HepG2 (cell line): ENCODE measurements at places on chromosomes 2 and 18.
A peak's percentile ranks its signal among the peaks of the same experiment; 100 is the strongest.

DNA sequence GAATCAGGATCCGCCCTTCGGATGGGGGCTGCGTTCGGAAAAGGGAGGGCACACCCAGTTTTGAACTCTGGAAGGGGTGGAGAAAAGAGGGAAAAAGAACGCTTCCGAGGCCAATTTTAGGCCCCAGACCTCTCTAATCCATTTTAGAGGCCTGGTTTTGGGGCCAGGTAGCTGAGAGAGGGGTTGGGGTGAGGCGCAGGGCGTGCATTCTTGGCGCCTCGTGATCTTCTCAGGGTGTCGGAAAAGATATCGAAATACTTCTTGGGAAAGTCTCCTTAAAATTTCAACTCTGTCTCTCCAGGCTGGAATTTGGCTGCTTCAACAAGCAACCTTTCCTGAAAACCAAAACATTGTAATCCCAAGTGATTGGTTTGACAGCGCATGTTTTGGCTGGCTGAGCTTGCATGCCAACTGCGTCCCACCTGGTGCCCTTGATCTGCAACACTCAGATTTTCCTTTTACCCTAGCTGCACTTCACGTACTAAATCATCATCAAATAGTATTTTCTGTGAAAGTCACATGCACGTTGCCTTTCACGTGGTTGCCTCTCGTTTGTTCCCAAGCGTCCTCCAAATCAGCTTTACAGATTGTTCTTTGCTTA is 864 bp upstream of the XPO1 start:
- peaks cover 31% of the 10 kb centered on the region for H3K4me1 ChIP-seq
- H3K27ac ChIP-seq, result peak overlapping the region; percentile 93
- H3K27me3 ChIP-seq, result no peaks in the 10 kb centered on the region; the same call in 2 of the 3 replicates
- H3K4me3 ChIP-seq, result peak overlapping the region; percentile 71
- H3K36me3 ChIP-seq, result no peaks in the 10 kb centered on the region
- DNase-seq, result peak; percentile 54

DNA sequence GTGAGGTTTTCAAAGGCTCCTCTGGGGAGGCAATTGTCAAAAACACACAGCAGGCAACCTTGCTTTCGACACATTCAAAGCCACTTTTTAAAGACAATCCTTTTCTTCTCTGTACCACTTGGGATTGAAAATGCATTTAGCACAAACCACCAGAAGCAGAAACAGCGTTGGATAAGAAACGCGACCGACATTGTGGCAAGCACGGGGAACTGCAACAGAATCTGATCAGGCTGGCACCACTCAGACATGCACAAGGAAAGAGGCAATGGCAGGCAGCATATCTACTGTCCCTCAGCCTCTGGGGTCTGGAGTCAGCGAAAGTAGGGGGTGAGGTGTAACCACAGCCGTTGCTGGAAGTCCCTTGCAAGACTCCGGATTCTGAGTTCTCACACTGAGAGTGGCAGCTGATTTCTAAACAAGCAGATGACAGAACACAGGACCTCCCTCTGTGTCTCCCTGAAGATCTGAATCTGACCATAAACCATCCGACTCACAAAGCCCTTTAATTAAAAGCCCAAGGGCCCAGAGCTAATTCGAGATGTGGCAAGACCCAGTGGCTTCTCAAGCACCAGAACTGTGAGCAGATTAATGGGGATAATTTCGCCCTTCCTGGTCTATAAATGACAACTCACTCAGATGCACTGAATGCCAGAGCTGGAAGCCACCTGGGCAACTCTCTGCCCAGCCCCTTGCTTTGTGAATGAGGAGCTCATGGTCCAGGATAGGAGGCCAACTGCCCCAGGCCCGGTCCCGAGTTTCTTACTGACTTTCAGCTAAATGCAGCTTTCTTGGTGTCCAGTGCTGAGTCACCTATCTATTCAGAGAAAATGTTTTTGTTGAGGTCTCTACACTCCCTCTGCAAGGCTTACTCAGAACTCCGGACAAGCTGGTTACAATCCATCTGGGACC is 29.6 kb downstream of the CYRIA start:
- H3K4me1 ChIP-seq, result no peaks in the 10 kb centered on the region
- DNase-seq, result no peak
- no peaks in the 10 kb centered on the region for H3K27me3 ChIP-seq
- no peaks in the 10 kb centered on the region for H3K36me3 ChIP-seq

DNA sequence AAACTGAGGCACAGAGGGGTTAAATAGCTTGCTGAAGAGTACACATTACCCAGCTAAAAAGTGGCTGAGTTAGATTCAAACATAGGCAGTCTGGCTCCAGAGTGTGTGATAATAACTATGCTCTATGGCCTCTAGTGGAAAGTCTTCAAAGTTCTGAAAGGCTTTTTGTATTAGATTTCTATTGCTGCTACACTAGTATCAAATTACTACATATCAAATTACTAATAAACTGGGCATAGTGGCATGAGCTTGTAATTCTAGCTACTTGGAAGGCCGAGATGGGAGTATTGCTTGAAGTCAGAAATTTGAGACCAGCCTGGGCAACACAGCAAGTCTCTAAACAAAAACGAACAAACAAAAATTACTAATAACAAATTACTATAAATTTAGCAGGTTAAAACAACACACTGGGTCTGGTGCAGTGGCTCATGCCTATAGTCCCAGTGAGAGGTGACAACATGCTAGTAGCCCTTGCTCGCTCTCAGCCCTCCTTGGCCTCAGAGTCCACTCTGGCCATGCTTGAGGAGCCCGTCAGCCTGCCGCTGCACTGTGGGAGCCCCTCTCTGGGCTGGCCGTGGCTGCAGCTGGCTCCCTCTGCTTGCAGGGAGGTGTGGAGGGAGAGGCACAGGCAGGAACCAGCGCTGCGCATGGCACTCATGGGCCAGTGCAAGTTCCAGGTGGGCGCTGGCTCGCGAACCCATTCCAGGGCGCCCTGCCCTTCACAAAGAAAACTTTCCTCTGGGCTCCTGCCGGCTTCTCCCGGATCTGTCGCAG is 38.2 kb upstream of the TWSG1 start:
- DNase-seq, result no peak
- H3K4me3 ChIP-seq, result no peak overlapping the region
- no peaks in the 10 kb centered on the region for H3K27me3 ChIP-seq

GRCh38 chr18:35443434-35443833 is 54.3 kb downstream of the INO80C start:
- H3K4me3 ChIP-seq, result no peak overlapping the region
- no peaks in the 10 kb centered on the region for H3K36me3 ChIP-seq
- H3K27ac ChIP-seq, result no peak overlapping the region
- DNase-seq, result no peak
- H3K27me3 ChIP-seq, result no peaks in the 10 kb centered on the region; the same call in 2 of the 3 replicates

- no peak overlapping the region for H3K4me3 ChIP-seq
- no peaks in the 10 kb centered on the region for H3K27me3 ChIP-seq
- peaks cover 21% of the 10 kb centered on the region for H3K4me1 ChIP-seq
- DNase-seq, result no peak
- no peaks in the 10 kb centered on the region for H3K36me3 ChIP-seq
These were observed 288.9 kb upstream of the EPAS1 start for GRCh38 chr2:46008091-46008870.

GRCh38 chr2:185144159-185144919 is 546.0 kb downstream of the ZNF804A start:
- no peak overlapping the region for H3K4me3 ChIP-seq
- H3K36me3 ChIP-seq, result no peaks in the 10 kb centered on the region
- H3K27me3 ChIP-seq, result no peaks in the 10 kb centered on the region

- no peak overlapping the region for H3K4me3 ChIP-seq
- H3K4me1 ChIP-seq, result no peaks in the 10 kb centered on the region
- H3K36me3 ChIP-seq, result no peaks in the 10 kb centered on the region
- no peak for DNase-seq
- H3K27me3 ChIP-seq, result no peaks in the 10 kb centered on the region; the same call in 2 of the 3 replicates
- no peak overlapping the region for H3K27ac ChIP-seq
These were observed 809.8 kb downstream of the RNF144A start for GRCh38 chr2:7726989-7727388.

DNA sequence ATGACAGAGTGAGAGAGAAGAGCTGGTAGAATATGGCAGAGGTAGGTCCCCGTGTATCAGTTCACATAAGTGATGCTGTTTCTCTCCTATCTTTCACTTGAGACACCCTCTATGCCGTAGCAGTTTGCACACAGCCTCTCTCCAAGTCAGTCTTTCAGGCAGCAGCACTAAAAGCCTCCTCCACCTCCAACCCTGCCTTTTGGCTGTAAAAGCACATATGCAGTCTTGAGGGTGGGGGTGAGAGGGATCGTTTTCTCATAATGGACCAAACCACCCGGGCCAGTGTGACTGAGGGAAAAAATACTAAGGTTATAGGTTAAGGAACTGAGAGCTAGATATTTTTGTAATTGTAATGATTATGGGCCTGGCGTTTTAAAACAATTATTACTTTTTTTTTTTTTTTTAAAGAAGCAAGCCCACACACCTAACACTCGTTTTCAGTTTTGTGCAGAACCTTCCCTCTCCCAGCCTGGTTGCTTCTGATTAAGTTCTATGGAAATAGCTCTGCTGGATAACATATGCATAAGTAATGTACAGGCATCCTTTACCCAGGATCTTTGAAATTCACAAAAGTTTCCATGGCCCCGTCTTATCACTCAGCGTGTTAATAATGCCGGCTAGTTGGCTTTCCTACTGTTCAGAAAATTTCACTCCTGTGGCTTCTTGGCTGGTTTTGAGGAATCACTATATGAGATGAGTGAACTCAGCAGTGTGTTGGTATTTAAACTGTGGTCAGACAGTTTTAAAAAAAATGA is 112.2 kb upstream of the MEIS1 start:
- no peak overlapping the region for H3K4me3 ChIP-seq
- no peaks in the 10 kb centered on the region for H3K36me3 ChIP-seq
- no peak overlapping the region for H3K27ac ChIP-seq
- H3K27me3 ChIP-seq, result no peaks in the 10 kb centered on the region; the same call in 1 of the 2 replicates

DNA sequence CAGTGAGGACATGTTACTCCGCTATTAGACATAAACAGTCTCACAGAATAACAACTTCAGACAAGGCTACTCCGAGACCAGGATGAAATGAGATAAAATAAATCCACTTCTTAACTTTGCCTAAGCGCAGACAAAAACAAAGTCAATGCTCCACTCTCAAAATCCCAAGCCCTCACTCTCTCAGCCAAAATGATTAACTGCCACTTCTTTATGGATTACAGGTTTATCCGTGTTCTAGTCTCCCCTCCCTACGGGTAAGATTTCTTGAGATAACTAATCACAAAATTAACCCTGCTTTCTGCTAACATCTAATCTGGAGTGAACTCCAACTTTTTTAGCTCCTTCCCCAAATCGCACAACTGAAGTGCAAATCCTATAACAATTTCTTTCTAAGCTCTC is 1.1 kb upstream of the CRYGC start:
- peaks cover 34% of the 10 kb centered on the region for H3K4me1 ChIP-seq
- H3K36me3 ChIP-seq, result no peaks in the 10 kb centered on the region
- H3K27me3 ChIP-seq, result no peaks in the 10 kb centered on the region
- peak overlapping the region; percentile 51; the same call in 1 of the 2 replicates for H3K4me3 ChIP-seq
- H3K27ac ChIP-seq, result peak overlapping the region; percentile 71

DNA sequence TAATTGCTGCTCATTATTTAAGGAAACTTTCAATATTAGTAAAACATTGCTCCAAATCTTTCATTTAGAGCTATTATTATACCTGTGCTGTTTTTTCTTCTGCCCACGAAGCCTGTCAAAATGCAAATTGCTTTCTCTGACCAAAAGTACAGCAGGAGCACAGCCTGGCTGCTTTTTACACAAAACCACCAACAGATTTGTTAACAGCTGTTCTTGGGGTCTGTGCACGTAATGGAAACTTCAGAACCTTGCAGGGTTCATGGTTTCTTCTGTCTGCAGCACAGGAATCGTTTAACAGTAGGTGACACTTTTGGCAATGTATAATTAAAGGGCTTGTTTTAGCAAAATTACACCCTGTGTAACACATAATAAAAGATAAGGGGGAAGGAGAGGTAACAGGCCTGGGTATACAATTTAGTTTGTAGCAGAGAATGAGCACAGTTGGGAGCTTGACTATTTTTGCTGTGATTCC is 447.3 kb downstream of the KCNJ3 start:
- no peak for DNase-seq
- no peak overlapping the region for H3K27ac ChIP-seq
- no peak overlapping the region for H3K4me3 ChIP-seq
- H3K27me3 ChIP-seq, result no peaks in the 10 kb centered on the region
- no peaks in the 10 kb centered on the region for H3K4me1 ChIP-seq

GRCh38 chr18:80033181-80034067 is 810 bp upstream of the RBFA start:
- H3K36me3 ChIP-seq, result peaks cover 6% of the 10 kb centered on the region
- H3K4me1 ChIP-seq, result peaks cover 37% of the 10 kb centered on the region
- DNase-seq, result no peak
- peak overlapping the region; percentile 72 for H3K4me3 ChIP-seq
- peak overlapping the region; percentile 69 for H3K27ac ChIP-seq

- peaks cover 13% of the 10 kb centered on the region; the same call in 2 of the 3 replicates for H3K27me3 ChIP-seq
- no peaks in the 10 kb centered on the region for H3K36me3 ChIP-seq
- peaks cover 8% of the 10 kb centered on the region for H3K4me1 ChIP-seq
- no peak overlapping the region for H3K27ac ChIP-seq
- no peak for DNase-seq
- H3K4me3 ChIP-seq, result no peak overlapping the region
These were observed 85.4 kb upstream of the HS6ST1 start for GRCh38 chr2:128403814-128404708.

GRCh38 chr2:239940861-239941570 is 84.1 kb downstream of the NDUFA10 start:
- no peak overlapping the region for H3K4me3 ChIP-seq
- H3K36me3 ChIP-seq, result no peaks in the 10 kb centered on the region
